Ascending aorta (tissue), 2 donors: ENCODE measurements at places on chromosomes 7 and 10.

DNA sequence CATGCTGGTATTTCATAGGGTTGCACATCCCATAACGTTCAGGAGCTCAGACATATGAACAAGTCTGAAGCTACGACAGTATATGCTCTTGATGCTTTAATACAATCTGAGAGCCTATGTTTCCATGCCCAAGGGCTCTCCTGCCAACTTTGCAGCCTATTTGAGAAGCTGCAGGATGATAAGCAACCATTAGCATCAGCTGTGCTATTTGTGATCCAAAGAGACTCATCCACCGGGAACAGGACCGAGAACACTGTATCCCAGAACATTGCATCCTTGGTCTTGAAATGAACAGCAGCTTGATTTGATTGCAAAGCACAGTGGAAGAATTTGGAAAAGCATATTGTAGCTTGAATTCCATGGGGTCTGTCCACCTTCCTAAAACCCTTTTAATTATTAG lies 156.2 kb upstream of the PTER start:
- DNase-seq = no peak

DNA sequence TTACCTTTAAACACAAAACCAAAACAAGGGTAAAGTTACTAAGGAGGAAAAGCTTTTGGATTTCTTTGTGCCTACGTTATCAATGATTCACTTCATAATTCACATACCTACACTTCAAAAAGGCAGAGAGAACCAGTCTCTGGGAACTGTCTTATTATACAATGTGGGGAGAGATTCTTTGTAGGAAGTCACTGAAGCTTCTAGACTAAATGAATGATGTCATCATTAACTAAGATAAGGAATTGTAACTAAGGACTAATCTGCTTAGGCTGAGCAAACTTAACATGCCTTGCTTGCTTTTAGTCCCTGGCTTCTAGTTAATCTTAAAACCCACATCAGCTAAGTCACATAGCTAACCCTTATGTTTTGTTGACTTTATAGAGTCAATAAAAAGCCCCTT lies 771.2 kb downstream of the NXPH1 start:
- DNase-seq = no peak

GRCh38 chr10:24456322-24456721 lies 247.4 kb downstream of the KIAA1217 start:
- no peak for DNase-seq

GRCh38 chr7:150869467-150869866 lies 17.1 kb downstream of the AOC1 start:
- DNase-seq = no peak

GRCh38 chr10:44635176-44635575 lies 250.3 kb upstream of the CXCL12 start:
- DNase-seq = no peak

DNA sequence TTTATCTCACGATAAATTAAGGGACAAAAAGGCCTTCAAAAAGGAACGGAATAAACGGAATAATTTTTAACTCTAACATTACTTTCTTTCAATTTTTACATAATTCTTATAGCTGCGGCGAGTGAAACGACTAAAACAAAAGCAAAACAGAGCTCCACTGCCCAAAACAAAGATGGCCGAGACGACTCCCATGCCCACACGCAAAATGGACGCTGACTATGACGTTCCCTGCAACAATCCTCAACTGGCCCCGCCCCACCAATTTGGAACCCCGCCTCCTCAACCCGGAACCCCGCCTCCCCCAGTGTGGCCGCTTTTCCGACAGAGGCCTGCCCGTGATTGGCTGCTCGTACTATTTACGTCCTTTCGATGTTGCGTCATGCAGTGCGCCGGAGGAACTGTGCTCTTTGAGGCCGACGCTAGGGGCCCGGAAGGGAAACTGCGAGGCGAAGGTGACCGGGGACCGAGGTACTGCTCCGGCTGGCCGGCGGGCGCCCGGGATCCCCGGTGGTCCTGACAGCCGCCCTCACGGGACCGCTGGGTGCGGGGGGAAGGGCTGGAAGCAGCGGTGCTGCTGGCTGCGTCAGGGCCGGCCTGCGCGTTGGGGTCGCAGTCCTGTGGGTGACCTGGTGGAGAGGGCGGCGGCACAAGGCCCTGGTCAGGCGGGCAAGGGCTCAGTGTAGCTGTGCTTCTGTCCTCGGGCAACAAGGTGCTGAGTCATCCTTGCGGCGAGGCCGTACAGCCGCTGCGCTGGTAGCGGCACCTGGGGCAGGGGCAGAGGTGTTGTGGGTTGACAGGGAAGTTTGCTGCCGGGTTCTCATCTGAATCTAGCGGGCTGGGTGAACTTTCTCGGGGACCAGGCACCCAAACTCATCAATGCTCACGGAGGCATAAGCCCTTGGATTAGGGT lies at the start of gene GHITM:
TSS of gene GHITM (plus strand) at position 384 of the 910 bp plus-strand sequence. CDS start 1,992 bp downstream, outside the sequence.
- peak; percentile 95 for DNase-seq

DNA sequence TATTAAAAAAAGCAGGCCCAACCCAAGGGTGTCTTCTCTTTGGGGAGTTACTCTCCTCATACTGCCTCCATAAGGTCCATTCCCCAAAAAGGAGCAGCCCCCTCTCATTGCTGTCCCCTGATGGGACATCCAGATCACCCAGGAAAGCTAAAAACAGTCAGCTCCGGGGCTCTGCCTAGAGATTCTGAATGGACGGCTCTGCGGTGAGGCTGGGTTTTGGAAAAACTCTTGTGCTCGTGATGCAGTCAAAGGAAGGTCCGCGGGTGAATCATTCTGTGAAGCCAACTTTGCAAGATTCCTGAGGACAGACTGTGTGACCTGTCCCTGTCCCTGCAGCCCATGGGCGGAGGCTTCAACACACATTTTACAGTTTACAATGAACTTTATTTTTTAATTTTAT lies 351.5 kb downstream of the TYW1 start:
- no peak for DNase-seq

DNA sequence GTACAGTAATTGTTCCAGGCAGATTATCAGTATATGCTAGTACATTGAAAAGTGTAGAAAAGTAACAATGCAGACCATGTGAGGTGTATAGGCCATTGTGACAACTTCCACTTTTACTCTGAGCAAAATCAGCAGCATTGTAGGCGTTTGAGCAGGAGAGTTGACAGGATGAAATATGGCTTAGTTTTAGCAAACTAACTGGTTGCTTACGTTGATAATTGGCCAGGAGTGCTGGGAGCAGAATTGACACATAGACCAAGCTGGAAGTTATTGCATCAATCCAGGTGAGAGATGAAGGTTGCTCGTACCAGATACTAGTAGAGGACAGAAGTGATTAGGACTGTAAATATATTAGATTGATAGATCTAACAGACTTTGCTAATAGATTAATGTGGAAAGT lies 46.0 kb downstream of the LCOR start:
- DNase-seq = no peak

GRCh38 chr10:42871823-42872222 lies 89.2 kb downstream of the BMS1 start:
- no peak for DNase-seq

DNA sequence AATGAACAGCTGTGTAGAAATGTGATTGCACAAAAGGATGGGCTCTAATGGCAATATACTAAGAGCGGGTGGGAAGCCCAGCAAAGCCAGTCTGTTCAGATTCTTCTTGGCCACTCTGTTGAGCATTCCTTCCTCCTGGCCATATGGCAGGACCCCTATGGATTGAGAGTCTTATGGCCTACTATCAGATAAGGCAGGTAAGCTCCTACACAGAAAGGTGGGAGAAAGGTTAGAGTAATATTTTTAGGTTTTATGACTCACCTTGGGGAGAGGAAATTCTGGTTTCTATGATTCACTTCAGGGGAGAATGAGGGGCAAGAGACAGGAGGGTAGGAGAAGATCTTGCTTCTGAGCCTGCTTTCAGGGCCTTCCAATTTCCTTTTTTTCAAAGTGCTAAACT lies 15.1 kb upstream of the AKR1B10 start:
- DNase-seq = no peak

- no peak for DNase-seq
Measured at GRCh38 chr10:112467541-112468075, 20.6 kb downstream of the VTI1A start.

DNA sequence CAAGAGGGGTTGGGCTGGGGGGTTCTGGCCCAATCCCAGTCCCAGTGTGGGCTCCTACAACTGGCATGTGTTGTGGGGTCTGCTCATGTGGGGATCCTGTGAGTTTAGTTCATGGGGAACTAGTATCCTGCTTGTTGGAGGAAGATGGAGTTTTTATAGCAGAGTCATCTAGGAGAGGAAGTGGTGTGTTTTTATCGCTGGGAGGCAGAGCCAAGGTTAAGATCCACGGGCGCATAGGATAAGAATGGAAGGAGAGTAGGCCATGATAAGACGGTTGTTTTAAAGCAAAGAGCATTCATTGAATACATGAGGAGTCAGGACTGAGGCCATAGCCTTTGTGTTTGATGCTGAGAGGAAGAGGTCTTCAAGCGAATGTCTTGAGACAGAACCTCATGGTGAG lies 211.6 kb upstream of the COBL start:
- DNase-seq = no peak

DNA sequence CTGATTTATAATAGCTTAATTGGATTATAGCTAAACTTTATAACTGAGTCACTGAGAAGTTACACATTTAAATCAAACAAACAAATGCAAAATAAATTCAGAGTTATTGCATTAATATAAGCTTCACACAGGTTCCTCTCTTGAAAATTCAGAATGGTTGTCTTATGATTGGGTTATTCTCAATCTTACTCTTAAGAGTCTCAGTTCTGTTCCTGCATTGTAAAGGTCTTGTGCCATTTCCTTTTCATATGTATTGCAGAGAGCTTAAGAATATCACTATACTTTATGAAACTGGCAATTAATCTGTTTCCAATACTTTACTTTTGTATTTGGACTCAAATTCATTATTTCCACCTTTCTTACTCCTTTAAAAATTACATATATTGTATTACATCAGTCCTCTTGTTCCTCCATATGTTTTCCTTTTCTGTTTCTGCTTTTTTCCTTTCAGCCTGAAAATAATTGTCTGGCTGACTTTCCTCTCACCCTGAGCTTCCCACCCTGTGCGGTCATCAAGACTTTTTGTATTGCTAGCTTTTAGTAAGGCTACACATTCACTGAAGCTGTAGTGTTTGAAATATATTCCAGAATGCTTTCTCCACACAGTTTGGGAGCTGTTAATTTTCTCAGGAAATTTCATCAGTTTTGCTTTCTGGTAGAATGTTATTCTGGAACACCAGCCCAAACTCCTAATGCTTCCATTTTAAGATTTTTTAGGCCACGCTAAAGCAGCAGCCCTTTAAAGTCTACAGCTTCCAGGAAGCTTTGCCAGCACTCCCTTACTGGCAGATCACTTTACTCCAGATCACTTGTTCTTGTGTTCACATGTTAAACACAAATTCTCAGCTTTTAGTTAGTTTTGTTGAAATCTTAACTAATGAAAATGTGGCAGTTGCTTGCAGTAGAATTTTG lies 139.4 kb downstream of the KCND2 start:
- DNase-seq = no peak

DNA sequence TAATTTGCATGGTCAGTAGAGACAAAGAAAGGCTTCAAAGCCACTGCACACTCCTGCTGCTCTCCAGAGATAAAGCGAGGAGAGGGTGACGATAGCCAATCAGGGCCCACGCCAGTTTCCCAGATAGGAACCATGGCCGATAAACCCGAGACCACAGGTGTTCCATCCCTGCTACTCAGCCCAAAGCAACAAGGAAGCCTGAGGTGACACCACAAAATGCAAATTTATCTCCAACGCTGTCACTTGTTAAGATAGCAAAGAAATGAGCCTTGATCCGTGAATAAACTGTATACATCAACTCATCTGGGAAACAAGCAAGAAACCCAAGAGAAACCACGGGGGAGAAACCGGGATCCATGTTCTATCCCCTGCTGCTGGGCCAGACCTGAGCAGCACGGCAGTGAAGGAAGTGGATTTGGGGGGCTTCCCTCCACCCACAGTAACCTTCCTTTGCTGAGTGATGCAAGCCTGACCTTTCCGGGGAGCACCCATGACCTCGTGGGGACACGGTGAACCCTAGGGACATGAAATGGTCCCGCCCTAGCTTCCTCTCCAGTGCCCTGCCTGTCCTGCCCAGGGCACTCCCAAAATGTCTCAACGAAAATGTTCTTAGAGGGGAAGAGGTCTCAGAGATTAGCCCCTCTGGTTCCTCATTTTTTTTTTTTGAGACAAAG lies 164.6 kb downstream of the PTPRN2 start:
- DNase-seq = no peak
